ENCODE measurements at places on chromosomes 3 and 15.
A peak's percentile ranks its signal among the peaks of the same experiment; 100 is the strongest.

DNA sequence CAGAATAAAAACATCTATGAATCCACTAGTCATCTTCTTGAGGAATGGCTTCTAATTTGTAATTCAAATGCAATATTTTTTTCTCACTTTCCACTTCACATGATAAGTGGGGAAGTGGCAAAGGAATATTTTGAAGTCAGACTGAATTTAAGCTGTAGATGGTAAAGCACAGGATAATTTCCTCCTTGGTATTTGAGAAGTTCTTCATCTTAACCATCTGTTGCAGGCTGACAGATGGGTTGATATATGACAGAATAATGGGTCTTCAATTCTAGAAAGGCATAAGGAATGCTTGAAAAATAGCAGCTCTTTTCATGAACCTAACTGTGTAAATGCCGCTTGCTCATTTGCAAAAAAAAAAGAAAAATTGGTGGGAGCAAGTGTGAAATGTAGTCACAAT, 66.5 kb upstream of the SNTN start:
- DNase-seq: no peak

- no peak for DNase-seq
Observed at GRCh38 chr3:76025561-76025960, 240.2 kb upstream of the ZNF717 start.

DNA sequence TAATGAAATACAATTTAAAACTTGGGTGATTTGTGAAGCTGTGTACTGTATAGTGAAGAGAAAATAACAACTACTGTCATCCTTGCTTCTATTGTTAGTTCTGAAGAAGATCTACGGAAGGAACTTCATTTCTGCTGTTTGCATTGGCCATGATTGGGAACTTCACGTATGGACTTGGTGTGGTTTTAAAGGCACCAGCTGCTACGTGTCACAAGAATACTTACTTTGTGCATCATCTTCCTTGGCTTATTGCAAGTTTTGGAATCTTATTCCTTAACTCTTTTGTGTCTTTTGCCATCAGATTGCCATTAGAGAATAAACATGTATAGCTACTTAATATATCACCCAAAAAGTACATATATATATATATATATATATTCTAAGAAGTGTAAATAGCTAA, 75.0 kb upstream of the VEPH1 start:
- DNase-seq: no peak

- DNase-seq: no peak
Observed at GRCh38 chr3:116070061-116070460, 375.2 kb downstream of the LSAMP start.

DNA sequence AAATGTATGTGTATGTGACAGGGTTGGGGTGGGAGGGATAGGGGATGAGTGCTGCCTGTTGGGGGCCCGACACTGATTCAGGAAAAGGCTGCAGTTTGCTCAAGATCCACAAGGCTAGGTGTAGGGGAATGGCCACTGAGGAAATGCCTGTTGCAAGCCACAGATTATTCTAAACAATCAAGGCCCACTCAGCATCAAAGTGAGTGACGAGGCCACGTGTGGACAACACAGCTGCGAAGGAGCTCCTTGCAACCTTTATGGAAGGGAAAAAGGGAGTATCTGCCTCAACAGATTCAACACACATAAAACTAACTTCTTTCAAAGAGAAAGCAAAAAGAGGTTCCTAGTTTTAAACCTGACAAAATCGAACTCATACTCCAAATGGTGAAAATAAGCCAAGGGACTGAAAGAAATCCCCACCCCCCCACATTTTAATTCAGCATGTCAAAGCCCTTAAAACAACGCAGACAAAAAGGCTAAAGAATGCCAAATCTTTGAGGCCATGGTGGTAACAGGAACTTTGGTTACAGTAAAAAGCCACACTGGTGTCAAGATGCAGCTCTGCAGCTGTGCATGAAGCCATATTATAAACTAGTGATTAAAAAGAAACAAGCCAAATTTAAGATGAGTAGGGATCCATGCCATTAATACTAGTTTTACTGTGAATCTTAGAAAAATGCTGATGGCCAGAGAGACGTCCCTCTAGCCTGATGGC, 3.6 kb downstream of the POLG start:
- DNase-seq: no peak

- peak; percentile 66 for DNase-seq
Observed at GRCh38 chr3:53056442-53056841, 10.6 kb upstream of the SFMBT1 start.

DNA sequence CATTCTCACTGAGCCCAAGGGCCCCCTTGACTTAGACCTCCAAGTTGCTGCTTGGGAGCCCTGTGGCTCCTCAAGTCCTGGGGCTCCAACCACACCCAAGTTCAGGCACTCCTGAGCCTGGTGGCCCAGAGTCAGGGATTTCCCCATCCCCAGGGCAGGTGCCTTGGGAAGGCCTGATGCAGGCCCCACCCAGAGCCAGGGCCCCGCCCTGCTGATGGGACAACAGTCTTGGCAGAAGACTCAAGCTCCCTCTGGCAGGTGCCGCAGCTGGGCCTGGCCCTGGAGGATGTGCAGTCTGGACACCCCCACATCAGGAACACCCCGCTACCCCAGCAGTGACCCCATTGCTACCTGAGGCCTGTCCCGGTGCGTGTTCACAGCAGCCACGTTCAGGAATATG, 17.7 kb upstream of the SHISA5 start:
- no peak for DNase-seq

GRCh38 chr3:59469948-59470723, 420.3 kb upstream of the CFAP20DC start:
- no peak for DNase-seq

GRCh38 chr15:81001152-81002008, 657 bp downstream of the TLNRD1 start:
- DNase-seq: peak; percentile 8

DNA sequence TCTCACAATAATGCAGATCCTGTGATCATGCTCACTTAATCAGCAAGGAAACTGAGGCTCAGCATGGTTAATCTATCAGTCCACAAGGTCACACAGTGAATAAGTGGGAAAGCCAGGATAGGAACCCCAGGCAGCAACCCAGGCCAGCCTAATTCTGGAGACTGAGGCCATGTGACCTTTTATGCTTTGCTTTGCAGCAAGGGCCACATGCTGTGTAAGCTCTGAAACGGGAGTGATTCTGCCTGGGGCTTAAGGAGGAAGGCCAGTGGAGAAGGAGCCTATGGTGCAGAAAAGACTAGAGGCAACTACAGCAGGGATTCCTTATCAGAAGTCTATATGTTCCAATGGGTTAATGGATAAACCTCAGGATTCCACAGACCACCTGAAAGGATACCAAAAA, 157.6 kb upstream of the PPP2R3A start:
- no peak for DNase-seq

GRCh38 chr3:13054341-13055285, 18.6 kb downstream of the IQSEC1 start:
- DNase-seq: no peak

- DNase-seq: no peak
Observed at GRCh38 chr3:155921486-155921885, 51.0 kb downstream of the GMPS start.

DNA sequence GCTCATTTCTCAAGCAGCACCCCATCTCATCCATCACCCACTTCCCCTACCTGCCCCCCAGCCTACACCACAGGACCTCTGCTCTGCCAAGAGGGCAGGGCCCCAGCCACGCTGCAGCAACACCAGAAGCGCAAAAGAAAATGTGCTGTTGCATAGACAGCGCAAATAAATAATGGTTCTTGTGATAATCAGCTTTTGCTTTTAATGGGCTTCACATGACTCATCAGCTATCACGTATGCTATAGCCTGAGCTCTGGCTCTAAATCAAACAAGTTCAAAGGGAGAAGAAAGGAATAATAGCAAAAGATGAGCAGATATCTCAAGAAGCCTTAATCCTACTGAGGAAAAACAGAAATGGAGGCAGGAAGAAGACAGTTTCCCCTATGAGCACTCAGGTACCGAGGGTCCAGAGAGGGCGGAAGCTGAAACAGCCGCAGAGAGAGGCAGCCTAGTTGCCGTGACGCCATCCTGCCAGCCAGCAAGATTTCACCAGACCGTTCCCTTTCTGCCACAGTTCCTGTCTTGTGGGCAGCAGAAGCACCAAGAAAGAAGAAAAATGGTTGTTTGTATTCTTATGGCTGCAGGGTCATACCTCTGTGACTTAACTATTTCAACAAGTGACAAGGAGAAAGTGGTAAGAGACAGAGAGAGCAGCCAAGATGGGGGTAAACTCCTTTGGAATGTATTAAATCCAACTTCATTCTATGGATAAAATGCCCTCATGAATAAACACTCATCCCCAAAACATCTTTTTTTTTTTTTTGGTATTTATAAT, 22.0 kb downstream of the RAB27A start:
- DNase-seq: peak; percentile 3

GRCh38 chr3:157160658-157161424, 894 bp upstream of the CCNL1 start:
- peak; percentile 44 for DNase-seq

DNA sequence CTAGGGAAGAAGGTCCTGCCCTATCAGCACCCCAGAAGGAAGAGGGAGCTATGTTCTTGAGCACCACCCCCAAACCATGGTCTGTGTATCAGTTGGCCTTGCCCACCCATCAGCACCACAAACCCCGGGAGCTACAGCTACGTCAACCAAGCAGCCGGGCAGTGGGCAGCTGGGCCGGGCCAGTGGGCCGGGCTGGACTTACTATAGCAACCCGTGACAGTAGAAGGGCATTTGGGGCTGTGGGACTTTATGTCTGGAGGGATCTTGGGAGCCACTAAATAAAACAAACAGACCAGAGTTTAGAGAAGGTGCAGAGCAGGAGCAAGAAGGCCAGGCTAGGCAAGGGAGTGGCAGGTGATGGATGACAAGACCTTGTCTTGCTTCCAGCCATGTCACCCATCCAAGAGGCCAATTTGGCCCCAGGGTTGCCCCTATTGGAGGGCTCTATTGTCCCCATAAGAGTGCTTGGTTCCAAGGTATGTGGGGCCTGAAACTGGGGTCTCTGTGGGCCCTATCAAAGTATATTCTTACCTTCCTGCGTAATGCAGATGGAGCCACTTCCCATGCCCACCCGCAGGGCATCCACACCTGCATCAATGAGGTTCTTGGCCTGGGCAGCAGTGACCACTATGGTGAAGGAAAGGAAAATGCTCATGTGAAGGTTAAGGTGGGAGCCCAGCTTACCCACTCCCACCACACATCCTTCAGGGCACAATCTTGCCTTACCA, 3.2 kb downstream of the IMPDH2 start:
- DNase-seq: no peak

GRCh38 chr3:9947025-9947995, 4.9 kb downstream of the PRRT3 start:
- DNase-seq: peak; percentile 71

DNA sequence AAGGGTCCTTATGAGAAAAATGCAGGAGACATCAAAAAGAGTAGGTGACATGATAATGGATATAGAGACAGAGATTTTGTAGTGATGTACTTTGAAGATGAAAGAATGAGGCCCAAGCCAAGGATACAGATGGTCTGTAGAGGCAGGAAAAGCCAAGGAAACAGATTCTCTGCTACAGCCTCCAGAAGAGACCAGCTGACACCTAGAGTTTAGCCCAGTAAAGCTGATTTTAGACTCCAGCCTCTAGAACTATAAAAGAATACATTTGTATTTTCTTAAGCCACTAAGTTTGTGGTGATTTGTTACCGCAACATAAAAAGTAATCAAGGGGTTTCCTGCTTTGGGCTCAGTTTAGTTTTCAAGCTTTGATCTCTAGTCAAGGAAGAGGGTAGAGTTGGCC, 64.8 kb downstream of the STRIT1 start:
- DNase-seq: no peak

DNA sequence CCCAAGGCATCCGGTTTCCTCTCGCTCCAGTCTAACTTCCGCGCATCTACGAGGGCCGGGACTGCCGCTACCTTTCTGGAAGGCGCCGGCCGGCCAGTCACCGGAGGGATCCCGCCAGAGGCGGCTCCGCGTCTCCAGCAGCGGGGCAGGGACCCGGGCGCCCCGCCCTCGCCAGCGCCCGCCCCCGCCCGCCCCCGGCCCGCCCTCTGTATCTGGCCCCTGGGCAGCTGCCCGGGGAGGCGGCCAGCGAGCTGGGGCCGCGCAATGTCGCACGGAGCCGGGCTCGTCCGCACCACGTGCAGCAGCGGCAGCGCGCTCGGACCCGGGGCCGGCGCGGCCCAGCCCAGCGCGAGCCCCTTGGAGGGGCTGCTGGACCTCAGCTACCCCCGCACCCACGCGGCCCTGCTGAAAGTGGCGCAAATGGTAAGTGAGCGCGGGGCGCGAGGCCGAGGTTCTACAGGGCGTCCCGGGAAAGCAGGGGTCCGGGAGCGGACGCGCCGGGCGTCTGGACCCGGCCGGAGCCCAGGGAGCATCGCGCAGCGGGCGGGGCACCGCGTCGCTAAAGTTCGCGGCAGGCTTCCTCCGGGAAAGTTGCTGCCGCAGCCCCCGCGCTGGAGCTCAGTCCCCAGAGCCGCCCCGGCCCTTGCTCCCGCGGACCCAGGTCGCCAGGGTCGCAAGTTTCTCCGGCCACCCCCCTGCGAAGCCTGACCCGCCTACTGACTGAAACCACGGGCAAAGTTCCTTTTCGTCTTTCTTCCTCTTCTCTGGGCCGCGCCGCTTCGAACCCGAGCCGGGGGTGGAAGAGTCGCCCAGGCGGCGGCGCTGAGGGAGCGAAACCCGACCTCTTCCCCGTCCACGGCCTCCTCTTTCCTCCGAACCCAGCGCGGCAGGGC, at the start of gene CMTM7:
Gene CMTM7 (plus strand): TSS at position 211 of the 893 bp plus-strand sequence. CDS start 54 bp downstream, at position 265.
- no peak for DNase-seq

GRCh38 chr3:188133219-188133618, 20.7 kb upstream of the LPP start:
- no peak for DNase-seq

DNA sequence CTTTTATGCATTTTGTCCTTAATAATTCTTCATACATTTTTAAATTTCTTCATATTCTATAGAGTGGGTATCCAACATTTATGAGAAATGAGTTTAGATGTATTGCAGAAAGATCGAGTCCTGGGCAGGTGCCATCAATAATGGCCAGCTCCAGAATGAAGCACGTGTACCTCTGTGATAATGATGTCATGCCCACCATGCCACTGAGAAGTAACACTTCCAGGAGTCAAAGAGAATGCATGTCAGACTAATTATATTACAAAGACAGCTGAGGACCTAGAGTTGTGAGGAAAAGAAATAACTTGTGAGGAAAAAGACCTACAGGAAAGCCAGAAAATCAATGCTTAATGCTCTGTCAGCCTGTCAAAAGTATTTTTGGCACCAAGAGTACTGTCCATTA, 157.4 kb upstream of the P2RY1 start:
- DNase-seq: no peak

DNA sequence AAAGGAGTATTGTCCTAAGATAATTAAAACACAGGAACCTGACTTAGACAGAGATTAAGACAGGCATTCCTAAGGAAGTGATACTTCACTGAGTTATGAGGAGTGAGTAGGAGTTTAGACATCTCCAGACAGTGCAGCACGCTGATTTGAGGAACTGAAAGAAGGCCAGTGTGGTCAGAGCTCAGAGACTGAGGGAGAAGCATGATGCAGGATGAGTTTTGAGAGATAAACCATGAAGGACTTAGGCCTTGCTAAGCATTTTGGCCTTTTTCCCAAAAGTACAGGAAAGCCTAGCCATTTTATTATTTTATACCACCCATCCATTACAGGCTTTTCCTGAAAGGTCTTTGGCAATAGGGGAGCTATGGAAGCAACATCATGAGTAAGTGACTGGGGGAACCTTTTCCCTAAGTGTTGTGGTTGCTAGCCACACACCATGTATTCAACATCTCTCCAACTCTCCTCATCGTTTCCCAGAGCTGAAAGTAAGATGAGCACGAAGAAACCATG, 375.6 kb upstream of the TPRG1 start:
- DNase-seq: no peak

- DNase-seq: no peak
Observed at GRCh38 chr15:60244813-60245212, 153.0 kb downstream of the ANXA2 start.

GRCh38 chr15:56741541-56741940, 8.2 kb upstream of the ZNF280D start:
- DNase-seq: no peak
